Islet precursor cell (in vitro differentiated cells): ENCODE measurements at places on chromosomes 13 and 19.

DNA sequence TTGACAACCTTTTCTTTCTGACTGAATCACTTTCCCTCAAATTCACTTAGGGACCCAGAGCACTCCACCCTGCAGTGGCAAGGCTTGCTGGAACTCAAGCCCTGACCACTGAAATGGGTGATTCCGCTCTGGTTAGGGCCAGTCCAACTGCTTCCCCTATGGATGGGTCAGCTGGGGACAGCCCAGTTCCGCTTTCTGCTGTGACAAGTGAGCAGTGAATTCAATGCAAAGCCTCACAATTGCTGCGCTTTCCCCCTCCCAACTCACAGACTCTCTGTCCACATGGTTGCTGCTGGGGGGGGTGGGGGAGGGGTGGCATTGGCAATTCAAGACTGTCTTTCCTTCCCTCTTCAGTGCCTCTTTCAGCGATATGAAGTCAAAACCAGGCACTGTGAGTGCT is 18.7 kb downstream of the CD70 start:
- no peak for DNase-seq

DNA sequence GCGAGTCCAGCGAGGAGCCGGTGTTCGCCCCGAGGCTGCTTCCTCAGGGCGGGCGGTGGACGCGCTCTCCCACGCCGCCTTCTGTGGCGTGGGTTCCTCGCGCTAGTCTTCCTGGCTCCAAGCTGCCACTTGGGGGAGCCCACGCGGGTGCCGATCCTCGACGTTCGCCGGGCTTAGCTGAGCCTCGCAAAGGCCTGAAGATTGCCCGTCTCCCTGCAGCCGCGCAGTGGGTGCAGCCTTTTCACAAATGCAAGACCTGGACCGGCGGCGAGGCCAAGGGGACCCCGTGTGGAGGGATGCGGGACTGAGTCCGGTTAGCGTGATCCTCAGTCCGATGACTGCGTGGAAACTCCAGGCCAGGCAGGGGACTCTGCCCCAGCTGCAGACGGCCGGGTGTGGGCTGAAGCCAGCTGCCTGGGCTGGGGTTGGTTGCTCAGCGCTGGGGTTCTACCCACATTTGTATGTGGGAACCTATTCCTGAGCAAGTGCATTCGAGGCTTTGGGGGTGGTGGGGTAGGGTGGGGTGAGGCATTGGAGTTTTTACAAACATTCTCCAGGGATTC is 16.6 kb upstream of the LRP3 start:
- peak; percentile 86 for DNase-seq

- DNase-seq: no peak
Observed at GRCh38 chr13:109712124-109712722, 74.2 kb downstream of the IRS2 start.

- DNase-seq: no peak
Observed at GRCh38 chr19:48928164-48929025, 5.1 kb upstream of the DHDH start.

DNA sequence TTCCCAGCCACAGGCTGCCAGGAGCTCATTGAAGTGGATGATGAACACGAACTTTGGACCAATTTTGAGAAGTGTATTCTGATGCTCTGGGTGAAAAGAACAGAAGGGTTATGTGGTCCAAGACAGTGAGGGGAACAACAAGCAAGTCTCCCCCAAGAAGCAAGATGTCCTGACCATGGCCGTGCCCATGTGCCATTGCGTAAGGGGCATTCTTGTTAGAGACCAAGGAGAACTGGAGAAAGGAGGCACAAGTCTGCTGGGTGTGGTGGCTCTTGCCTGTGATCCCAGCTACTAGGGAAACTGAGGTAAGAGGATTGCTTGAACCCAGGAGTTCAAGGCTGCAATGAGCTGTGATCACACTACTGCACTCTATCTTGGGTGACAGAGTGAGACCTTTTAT is 27.0 kb upstream of the UBAC2 start:
- DNase-seq: peak; percentile 12

GRCh38 chr19:6220385-6221191 is 59.2 kb downstream of the MLLT1 start:
- DNase-seq: no peak

DNA sequence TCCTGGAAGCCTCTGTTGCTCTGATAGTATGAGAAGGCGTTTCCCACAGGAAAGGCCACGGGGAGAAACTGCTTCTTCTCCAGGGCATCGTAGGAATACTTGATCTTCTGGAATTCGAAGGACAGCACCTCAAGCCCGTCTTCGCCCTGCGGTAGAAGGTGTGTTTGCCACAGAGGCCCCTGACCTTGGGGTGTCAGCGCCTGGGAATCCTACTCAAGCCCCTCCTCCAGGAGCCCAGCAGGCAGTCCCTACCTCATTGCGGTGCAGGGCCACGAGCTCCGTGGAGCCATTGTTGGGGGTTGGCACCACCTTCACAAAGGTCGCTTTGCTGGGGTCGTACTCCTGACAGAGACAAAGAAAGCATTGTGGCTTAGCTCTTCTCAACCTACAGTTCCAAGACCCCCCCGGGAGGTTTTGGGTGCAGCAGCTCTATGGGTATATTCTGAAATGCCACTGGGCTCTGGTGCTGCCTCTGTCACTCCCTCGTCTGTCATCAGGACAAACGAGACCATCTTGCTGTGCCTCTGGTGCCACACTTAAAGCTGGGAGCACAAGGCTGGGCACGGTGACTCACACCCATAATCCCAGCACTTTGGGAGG is 3.7 kb downstream of the ATP13A1 start:
- peak; percentile 43 for DNase-seq

DNA sequence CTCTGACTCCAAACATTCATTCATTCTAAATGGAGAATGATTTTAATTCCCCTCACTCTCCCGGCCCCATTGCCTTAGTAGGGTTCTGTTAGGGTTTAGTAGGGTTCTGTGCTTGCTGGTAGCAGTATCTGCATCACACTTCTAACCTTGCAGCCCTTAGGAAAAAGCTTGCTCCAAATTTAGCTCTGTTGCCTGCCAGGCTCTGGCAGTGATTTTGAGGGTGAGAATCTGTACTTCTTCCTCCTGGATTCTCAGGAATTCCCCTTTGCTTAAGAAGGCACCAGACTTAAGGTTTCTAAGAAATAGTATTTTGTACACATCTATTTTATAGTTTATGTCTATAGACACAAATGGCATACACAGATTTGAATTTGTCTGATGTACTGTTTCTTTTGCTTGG is 14.7 kb downstream of the B3GLCT start:
- no peak for DNase-seq

DNA sequence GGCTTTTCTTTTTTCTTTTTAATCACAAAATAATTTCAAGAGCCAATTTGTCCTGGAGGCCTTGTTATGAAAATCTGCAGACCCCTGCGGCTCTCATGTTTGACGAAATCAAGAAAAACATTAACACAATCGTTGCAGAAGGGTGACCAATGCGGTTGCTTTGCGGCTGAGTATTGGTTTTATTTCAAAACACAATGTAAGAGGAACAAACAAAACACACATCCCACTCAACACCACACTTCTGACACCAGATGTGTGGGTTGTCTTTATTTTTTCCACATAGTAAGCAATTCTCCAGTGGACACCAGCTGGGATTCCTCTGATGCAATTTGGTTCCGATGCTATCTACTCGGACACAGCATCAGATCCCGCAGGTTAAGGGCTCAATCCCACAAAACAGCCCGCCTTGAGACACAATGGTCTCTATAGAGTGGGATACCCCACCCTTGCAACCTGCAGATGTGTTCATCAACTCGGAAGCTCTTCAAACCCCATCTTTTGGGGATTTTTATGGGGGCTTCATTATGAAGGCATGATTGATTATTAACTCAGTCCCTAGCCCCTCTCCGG is 21.9 kb upstream of the CCDC124 start:
- DNase-seq: no peak

DNA sequence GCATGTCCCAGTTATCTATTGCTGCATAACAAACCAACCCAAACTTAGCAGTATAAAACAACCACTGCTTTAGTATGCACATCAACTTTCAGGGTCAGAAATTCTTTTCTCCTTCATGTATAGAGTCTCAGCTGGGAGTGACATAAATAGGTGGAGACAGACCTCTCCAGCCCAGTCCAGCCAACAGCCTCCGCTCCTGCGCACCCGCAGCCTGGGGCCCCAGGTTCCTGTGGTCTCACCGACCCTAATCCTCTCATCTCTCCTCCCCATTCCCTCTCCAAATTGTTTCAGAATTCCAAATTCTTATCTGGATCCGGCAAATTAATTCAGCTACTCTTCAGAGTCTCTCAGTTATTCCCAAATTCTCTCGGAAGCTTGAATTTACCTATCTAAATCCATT is 522 bp upstream of the ATP12A start:
- no peak for DNase-seq

DNA sequence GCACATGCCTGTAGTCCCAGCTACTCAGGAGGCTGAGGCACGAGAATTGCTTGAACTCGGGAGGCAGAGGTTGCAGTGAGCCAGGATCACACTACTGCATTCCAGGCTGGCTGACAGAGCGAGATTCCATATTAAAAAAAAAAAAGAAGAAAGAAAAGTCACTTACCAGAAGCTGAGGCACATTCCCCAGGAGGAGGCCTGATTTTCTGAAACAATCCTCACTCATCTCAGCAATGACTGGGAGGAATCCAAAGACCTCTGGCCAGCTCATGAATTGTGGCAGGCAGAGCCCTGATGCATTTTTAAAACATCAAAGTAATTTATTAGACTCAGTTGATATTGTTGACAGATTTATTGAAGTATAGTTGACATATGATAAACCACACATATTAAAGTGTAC is 206.3 kb downstream of the FOXO1 start:
- no peak for DNase-seq

DNA sequence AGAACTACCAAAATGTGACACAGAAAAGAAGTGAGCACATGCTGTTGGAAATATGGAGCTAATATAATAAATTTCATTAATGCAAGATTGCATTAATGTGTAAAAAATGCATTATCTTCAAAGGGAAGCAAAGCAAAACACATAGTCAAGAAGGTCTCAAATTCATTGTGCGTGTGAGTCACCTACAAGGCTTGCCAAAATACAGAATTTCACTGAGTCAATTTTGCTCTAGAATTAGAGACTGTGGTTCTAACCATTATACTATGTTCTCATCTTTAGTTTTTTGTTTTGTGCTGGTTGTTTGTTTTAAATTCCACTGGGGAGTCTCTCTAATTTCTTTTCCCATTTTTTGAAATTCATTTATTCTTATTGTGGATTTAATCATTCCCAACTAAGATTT is 149.8 kb upstream of the SLITRK1 start:
- no peak for DNase-seq

- no peak for DNase-seq
Observed at GRCh38 chr13:71546881-71547280, 320.1 kb downstream of the DACH1 start.

- no peak for DNase-seq
Observed at GRCh38 chr19:1304197-1304924, 18.7 kb downstream of the EFNA2 start.

GRCh38 chr19:51457351-51458013 is 772 bp downstream of the SIGLEC8 start:
- no peak for DNase-seq

- no peak for DNase-seq
Observed at GRCh38 chr19:32613008-32613407, 32.0 kb downstream of the PDCD5 start.

DNA sequence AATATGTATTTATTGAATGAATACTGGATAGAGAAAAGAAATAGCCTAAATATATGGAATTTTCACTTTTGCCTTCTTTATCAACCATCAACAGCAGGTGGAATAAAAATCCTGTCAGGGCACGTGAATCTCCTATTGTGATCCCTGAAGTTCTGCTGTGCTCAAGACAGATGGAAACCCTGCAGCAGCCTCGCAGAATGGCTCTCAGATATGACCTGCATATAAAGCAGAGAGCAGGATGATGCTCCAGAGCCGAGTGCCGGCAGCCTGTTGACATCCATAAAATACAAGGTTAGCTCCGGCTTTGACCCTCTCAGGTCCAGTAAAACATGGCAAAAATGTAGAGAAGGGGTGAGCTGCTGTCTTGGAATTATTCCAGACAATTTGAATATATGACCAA is 659.3 kb downstream of the DIAPH3 start:
- DNase-seq: no peak

DNA sequence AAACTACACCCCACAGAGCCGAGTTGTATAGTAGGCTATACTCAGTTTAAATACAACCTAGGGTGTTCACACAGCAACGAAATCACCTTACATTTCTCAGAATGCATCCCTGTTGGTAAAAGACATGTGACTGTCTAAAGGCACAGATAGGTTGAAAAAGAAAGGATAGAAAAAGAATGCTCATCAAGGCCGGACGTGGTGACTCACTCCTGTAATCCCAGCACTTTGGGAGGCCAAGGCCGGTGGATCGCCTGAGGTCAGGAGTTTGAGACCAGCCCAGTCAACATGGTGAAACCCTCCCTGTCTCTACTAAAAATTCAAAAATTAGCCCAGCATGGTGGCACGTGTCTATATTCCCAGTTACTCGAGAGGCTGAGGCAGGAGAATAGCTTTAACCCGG is 3.8 kb upstream of the IL17D start:
- no peak for DNase-seq

GRCh38 chr13:70842062-70842644 is 733.9 kb upstream of the KLHL1 start:
- DNase-seq: no peak

GRCh38 chr13:108919036-108919907 is 289.9 kb downstream of the MYO16 start:
- DNase-seq: no peak

DNA sequence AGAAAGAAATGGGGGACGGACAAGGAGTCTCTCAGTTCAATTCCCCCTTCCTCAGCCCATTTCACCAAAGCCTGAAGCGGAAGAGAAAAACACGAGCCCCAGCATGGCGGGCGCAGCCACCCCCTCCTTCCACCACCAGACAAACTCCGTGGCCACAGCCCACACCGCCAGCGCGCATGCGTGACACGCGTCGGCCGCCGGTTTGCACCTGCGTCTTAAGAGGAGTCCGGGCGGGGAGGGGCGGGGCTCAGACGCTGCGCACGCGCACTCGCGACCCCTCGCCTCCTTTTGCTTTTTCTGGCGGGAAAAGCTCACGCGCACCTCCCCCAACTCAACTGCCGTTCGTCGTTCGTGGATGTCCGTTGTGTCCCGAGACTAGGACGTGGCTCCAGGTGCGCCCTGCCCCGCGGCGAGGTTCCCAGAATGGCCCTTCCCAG is at the start of gene KASH5:
KASH5 (plus strand) TSS at position 314 of the 437 bp plus-strand sequence. CDS start 2,635 bp downstream, outside the sequence.
- no peak for DNase-seq

- DNase-seq: no peak
Observed at GRCh38 chr13:109427148-109427547, 359.2 kb downstream of the IRS2 start.

DNA sequence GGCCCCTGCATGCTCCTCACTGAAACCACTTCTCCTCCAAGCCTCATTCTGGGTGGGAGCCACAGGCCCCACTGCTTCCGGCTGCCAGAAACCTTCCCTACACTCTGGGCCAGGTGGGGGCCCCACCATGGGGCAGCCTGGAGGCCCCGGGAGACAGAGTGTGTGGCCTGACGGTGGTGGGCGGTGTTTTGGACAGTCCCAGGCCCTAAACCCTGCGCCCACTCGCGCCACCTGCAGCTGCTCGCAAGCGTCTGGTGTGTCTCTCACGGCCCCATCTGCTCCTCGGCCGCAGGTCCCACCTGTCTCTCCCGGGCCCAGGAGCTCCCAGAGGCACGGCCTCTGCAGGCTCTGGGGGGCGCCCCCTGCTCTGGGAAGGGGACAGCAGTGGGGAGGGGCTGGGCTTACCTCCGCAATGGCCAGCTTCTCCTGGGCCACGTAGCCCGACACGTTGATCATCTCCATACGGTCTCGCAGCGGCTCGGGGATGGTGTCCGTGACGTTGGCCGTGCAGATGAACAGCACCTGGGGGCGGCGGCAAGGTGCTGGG is 5.6 kb downstream of the RPL36 start:
- no peak for DNase-seq

- DNase-seq: no peak
Observed at GRCh38 chr13:93001866-93002461, 224.6 kb upstream of the GPC6 start.

- DNase-seq: no peak
Observed at GRCh38 chr13:48234566-48235340, 1.7 kb downstream of the ITM2B start.
